ENCODE measurements at places on chromosomes 16 and 17.

DNA sequence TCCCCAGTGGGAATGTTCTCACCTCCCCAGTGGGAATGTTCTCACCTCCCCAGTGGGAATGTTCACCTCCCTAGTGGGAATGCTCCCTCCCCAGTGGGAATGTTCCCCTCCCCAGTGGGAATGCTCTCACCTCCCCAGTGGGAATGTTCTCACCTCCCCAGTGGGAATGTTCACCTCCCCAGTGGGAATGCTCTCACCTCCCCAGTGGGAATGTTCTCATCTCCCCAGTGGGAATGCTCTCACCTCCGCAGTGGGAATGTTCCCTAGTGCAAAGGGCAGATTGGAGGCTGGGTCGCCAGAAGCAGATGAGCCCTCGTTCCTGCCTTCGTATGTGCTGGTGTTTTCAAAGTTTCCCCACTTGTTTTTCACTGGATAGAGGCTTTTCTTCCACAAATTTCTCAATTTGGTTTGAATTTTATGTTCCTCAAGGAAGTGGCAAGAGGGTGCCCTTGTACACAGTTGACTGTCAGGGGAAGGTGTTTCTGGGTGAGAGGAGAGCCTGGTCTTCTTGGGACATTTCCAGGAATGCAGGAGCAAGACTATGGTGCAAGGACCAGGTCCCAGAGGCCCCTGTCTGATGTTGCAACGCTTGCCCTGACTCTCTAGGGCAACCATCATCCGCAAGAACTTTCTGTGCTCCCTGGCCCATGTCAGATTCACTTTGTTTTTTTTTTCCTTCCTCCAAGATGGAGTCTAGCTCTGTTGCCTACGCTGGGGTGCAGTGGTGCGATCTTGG is 34.0 kb downstream of the TRARG1 start:
- no peak for DNase-seq

GRCh38 chr17:1126801-1127550 is 52.8 kb downstream of the ABR start:
- DNase-seq, result no peak

GRCh38 chr17:73541111-73541510 is 103.1 kb downstream of the SDK2 start:
- DNase-seq, result no peak

GRCh38 chr16:81600275-81600674 is 155.7 kb downstream of the CMIP start:
- no peak for DNase-seq

DNA sequence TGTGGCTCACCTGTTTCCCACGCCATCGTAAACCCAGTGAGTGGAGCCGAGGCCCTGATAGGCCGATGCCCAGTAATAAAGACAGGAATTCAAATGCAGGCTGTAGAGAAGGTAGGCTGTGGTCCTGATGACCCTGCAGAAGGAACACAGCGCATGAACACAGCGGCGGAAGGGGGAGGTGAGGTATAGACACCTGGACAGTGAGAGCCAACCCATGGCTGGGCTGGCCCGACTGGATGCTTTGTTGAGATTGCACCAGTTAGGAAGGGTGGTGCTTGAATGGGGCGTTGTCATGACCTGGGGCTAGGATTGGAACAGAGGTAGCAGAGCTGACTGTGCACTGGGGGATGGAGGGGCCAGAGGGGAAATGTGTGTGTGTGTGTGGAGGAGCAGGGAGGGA is 59.2 kb downstream of the CNGB1 start:
- no peak for DNase-seq

All from GOT3 (cell line).